Right ventricle myocardium superior (tissue), 1 donor: ENCODE measurements at places on chromosomes 3 and 15.

GRCh38 chr3:11514191-11514821 lies 129.4 kb downstream of the VGLL4 start:
- no peak for DNase-seq

DNA sequence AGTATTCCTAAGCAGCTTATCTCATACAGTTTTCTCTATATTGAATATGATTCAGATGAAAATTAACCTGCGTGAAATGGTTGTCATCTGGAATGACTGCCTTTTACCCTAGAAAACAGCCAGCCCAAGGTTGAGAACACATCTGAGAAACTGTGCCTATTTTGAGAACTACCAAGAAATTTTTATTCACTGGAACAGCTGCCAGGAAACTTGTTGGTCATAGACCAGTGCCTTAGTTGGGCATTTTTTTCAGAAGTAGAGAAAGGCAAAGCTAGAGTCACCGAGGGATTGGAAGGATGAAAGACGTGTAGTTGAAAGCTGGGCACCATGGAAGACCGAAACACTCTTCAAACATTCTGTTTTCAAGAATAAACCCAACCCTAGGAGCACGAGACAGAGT lies 277.1 kb downstream of the LPP start:
- DNase-seq = no peak

DNA sequence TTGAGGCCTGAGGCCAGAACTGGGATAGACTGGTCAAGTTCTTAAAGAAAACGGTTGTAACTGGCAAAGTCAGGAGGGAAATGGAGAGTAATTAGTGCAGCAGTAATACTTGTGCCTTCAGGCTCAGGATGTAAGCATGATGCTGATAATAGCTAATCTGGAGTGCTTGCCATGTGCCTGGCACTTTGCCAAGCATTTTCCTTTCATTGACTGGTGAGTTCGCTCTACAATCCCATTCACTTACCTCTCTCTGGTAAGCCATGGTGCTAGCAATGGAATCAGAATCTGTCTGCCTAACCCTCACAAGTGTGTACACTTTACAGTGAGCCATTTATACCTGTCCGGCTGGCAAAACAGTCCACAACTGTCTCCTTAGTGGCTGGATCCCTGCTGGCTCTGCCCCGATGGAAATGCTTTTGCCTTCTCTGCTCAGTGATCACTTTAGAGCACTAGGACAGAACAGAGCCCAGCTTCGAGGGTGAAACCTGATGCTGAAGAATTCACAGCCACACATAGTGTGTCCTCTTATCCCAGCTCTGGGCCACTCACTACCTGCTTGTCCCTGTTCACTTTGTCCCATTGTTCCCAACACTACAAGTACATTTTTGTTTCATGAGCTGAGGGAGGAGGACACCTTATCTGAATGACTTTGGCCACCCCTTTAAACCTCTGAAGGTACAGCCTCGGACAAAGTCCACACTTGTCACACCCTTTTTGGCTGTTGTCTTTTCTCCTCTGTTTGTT lies 10.3 kb downstream of the CHP1 start:
- peak; percentile 50 for DNase-seq

GRCh38 chr3:50550079-50550736 lies 17.3 kb downstream of the C3orf18 start:
- peak; percentile 71 for DNase-seq

GRCh38 chr15:38460543-38460942 lies 6.6 kb downstream of the FAM98B start:
- no peak for DNase-seq

DNA sequence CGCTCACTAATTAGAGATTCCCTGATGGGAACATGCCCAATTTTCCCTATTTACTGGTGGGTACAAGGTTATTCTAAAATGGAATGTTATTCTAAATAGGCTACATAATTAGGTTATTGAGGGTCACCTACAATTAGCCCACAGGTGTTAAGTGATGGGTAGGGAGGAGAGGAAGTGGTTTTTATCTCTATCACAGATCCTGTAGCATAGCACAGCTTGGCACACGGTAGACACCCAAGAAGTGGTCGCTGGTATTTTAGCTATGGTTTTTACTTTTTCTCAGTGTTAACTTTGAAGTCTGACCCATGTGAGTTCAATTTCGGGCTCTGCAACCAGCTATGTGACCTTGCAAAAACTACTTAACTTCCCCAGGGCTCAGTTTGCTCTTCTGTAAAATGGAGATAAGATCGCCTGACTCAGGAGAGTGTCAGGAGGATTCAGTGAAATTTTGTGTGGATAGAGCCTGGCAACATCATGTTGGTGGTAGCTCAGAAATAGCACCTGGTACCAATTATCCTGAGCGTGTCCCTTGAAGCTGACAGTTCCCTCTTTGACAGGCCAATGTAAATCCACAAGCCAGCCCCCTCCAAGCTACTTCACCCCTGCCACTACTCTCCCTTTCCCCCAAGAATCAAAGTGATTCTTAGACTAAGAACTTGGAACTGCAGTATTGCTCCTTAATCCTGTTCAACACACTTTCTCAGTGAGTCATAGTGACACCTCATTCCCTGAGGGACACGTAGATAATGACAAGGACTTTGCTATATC lies 8.7 kb upstream of the LMCD1 start:
- DNase-seq = no peak

- DNase-seq = no peak
Observed at GRCh38 chr15:91468871-91469580, 369.0 kb downstream of the SV2B start.

- DNase-seq = no peak
Observed at GRCh38 chr3:49937090-49937489, 2.9 kb upstream of the RBM6 start.

GRCh38 chr15:75739791-75740190 lies 27.1 kb upstream of the CSPG4 start:
- DNase-seq = no peak

- DNase-seq = no peak
Observed at GRCh38 chr3:139113231-139113992, 68.7 kb upstream of the PRR23C start.

DNA sequence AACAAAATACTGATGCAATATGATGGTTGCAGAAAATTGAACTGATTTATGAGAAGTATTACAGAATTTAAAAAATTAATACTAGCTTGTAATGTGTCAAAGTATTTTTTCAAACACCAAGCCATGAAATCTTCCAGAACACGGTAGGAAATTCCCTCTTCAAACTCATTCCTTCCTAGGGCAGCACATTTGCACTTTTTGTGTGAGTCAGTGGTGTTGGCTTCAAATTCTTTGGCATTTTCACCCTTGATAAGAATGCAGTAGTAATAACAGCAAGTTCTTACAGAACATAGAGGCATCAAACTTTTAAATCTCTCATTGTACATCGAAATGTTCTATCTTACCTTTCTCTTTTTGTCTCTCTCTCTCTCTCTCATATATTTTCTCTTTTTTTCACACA lies 191.8 kb downstream of the CGGBP1 start:
- DNase-seq = no peak

DNA sequence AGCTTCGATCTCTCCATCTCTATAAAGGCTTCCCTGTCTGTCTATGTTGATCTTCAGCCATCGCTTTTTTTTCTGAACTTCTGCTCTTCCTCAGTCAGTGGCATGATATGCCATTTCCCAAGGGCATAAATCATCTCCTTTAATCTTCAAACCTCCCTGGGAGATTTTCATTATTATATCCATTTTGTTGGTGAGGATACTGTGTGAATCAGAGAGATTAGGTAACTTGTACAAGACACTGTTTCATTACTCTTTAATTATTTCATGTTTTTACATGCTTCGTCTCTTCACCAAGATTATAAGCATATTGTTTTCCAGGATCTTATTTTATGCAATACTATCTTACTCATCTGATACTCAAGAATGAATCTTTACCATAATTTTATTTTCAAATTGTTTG lies 124.8 kb upstream of the ATP11B start:
- DNase-seq = no peak

- DNase-seq = no peak
Observed at GRCh38 chr3:18886331-18886730, 262.0 kb upstream of the KCNH8 start.

DNA sequence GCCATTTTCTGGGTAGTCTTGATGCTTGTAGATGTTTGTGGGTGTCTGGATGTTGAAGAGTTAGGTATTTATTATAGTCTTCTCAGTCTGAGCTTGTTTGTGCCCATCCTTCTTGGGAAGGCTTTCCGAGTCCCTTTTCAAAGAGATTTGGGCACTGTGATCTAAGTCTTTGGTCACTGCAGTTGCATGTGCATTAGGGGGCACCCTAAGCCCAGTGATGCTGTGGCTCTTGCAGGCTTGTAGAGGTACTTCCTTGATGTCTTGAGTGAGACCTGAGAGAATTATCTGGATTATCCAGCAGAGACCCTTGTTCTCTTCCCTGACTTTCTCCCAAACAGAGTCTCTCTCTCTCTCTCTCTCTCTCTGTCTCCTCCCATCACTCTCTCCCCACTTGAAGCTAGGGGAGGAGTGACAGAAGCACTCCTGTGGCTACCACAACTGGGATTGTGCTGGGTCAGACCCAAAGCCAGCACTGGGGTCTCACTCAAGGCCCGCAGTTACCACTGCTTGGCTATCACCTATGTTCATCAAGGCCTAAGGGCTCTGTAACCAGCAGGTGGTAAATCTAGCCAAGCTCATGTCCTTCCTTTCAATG lies 68.5 kb downstream of the TMCO5A start:
- DNase-seq = peak; percentile 59

GRCh38 chr3:140219923-140220452 lies 285.0 kb downstream of the CLSTN2 start:
- no peak for DNase-seq

DNA sequence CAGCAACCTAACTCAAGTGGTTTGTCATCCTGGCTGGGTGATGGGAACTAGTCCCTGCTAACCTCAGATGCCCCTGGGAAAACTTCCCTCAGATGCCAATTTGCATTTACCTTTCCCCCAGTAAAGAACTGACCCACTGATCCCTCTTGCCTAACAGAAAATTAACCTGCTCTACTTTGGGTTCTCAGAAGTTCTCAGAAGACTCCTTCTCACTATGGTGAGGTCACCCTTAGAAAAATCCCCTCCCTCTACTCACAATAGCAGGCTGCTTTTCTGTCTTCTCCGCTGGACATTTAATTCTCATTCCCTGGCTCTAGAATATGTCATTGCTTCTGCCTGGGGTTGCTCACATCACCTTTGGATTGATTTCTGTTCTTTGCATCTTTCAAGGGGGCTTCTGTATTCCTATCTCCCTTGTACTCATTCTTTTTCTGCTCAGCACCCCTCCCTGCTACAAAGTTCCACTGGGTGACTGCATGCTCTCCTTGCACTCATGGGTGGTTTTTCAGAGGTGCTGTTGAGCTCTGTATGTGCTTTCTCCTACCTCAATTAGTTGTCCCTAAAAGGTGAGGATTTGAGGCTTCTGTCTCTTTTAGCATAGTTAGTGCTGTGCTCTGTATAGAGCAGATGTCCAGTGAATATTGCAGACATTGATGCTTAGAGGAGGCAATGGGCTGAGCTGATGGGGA lies 869 bp downstream of the PLA1A start:
- no peak for DNase-seq

DNA sequence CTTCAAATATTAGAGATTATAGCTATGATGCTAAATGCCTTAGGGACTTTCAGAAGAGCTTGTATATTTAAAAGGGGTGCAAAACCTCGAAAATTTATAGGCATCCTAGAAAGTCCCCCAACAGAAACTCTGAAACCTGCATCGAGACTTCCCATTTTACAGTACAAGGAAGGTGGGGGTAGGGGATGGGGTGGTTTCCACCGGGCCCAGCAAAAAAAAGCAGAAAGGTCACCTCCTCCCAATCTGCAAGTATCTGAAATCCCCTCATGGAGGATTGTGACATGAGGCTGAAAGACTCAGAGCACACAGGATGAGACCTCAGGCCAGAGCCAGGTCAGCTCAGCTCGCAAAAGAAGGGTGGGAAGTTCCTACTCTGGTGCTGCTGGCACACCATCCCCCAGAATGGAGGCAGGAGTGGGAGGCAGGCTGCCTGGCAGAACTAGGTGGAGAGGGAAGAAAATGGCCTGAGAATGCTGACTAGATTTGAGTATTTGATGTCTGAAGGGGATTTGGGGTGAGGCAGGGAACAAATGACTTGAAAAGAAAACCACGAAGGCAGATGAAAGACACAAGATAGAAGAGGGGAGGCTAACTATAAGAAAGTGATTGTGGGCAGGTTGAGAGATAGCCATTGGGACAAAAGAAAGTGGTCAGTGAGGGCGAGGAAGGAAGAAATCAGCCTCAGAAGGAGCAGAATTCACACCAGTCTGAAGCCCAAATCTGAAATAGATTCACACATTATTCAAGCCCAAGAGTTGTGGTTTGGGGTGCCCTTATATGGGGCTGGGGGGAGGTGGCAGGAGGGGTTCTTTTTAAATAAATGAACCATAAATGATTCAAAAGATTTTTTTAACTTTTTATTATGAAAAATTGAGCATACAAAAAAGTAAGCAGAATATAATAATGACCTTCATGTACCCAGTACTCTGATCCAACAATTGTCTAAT lies 22.5 kb upstream of the TSC22D2 start:
- DNase-seq = no peak

DNA sequence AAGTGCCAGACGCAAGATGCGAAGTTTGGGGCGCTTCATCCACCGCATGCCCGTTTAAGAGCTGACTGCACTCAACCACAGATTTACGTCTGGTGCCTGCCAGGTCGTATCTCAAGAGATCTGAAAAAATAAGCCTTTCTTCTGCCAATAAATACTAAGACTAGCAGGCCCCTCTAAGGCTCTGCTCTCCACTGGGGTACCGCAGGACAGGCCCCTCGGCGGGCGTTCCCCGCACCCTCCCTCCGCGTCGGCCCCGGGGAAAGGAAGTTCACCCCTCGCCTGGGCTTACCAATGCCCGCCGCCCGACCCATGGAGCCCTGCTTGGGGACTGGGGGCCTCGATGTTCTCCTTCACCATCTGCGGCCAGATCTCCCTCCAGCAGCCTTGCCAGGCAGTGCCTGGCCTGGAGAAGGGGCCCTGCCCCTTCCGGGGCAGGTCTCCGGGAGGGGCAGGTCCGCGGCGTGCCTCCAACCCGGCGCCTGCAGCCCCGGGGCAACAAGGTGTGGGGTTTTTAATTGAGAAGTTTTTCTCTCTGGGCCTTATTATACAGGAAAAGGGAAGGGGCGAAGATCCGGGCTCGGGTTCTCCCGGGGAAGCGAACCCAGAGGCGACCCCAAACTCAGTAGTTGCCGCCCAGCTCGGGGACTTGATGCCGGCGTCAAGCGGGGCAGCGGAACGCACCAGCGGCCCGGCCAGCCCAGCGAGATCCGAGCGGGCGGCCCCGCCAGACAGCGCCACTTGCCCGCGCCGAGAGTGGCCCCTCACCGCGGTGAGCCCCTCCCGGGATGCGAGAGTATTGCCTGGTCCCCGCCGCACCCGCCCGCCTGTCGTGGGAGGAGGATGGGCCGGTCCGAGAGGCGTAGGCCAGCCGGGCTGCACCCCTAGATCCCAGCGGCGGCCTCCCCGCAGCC lies 735 bp downstream of the GOLGA8B start:
- DNase-seq = peak; percentile 49
